ENCODE measurements at places on chromosomes 3 and 15.
A peak's percentile ranks its signal among the peaks of the same experiment; 100 is the strongest.

- DNase-seq = peak; percentile 26
Observed at GRCh38 chr3:154250291-154250690, 74.0 kb downstream of the DHX36 start.

GRCh38 chr3:51538115-51538458 lies 432 bp upstream of the RAD54L2 start:
- no peak for DNase-seq

DNA sequence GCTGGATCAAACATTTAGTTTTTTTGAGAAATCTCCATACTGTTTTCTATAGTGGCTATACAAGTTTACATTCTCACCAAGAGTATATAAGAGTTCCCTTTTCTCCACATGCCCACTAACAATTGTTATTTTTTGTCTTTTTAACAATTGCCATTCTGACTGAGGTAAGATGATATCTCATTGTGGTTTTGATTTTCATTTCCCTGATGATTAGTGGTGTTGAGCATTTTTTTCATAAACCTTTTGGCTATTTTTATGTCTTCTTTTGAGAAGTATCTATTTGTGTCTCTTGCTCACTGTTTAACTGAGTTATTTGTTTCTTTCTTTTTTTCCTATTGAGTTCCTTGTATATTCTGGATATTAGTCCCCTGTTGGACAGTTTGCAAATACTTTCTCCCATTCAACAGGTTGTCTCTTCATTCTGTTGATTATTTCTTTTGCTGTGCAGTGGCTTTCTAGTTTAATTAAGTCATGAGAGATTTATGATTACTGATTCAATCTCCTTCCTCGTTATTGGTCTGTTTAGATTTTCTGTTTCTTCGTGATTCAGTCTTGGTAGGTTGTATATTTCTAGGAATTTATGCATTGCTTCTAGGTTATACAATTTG lies 6.7 kb upstream of the RNF13 start:
- DNase-seq = no peak

DNA sequence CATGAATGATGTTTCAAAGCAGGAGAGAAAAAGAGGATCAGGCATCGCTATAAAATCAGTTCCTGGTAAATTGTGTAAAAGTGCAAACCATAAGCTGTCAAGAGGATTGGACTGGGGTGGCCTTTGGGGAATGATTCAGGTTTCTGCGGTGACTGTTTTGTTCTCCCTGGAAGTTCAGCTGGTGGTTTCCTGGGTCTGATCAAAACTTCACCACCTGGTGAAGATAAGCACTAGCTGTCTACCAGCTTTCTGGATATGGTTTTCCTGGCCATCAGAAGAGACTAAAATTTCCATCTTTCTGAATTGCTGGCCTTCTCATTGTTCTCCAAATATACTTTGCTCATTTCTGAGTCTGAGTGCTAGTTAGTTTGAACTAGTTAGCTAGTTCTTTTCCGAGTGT lies 2.7 kb upstream of the NANOGP8 start:
- DNase-seq = no peak

- DNase-seq = no peak
Observed at GRCh38 chr15:66409565-66410108, 22.9 kb downstream of the MAP2K1 start.

GRCh38 chr3:107117922-107118536 lies 259.2 kb upstream of the CCDC54 start:
- no peak for DNase-seq

- DNase-seq = peak; percentile 73
Observed at GRCh38 chr3:13223574-13224237, 150.5 kb upstream of the IQSEC1 start.

- no peak for DNase-seq
Observed at GRCh38 chr3:197519801-197520211, 36.0 kb downstream of the BDH1 start.

DNA sequence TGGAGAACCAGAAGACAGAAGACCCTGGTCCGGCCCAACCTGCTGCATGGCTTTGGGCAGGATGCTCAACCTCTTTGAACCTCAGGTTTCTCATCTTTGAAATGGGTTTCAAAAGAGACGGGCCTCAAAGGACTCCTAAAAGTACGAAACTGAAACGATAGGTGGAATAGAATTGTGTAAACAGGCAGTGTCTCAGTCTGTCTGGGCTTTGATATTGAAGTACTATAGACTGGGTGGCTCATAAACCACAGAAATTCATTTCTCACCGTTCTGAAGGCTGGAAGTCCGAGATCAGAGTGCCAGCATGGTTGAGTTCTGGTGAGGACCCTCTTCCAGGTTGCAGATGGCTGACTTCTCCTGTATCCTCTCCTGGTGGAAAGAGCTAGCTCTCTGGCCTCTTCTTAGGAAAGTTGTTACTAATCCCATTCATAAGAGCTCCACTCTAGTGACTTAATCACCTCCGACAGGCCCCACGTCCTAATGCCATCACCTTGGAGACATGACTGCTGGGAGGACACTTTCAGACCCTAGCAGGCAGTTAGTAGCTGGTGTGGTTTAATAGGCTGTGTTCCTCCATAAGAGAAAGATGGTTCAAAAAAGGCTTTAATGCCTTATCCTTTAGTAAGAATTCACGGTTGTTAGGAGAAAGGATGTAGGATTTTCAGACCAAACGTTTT lies 35.7 kb downstream of the SSUH2 start:
- DNase-seq = no peak

DNA sequence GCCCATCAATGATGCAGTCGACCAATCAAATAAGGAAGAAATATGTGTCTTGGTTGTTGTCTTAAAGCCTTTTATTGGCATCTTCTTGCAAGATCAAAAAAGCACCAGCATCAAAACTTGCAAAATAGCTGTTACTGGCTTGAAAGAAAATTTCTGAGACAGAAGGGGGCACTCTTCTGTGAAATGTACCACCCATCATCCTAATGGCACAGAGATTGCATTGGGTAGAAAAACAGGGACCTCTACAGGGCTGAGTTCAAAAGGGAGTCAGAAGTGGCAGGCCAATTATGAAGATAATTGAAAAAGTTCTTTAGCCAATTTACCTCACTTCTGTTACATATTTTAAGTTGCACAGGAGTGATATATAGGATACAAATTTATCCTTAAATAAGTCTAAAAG lies 122.3 kb upstream of the GPR149 start:
- no peak for DNase-seq

DNA sequence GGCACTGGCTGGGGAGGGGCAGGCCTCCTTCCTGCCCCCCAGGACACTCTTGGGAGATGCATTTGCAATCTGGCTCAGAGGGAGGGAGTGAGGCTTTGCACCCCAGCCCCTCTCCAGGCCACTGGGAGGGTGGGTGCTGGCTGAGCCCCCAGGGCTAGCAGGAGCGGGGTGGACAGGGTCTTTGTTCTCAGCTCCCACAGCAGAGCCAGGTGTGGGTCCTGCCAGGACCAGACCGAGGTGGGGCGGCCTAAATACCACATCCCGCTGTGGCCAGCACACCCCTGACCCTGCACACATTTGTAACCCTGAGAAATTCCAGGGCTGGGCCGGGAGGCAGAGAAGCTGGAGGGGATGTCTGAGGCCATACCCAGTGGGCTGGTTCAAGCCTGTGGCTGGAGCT lies 41.0 kb downstream of the STARD5 start:
- no peak for DNase-seq

- no peak for DNase-seq
Observed at GRCh38 chr3:172751175-172751704, 714 bp downstream of the ECT2 start.

- DNase-seq = no peak
Observed at GRCh38 chr3:142105991-142106390, 43.4 kb downstream of the TFDP2 start.

GRCh38 chr15:68413363-68414205 lies 18.4 kb downstream of the ITGA11 start:
- DNase-seq = peak; percentile 61

DNA sequence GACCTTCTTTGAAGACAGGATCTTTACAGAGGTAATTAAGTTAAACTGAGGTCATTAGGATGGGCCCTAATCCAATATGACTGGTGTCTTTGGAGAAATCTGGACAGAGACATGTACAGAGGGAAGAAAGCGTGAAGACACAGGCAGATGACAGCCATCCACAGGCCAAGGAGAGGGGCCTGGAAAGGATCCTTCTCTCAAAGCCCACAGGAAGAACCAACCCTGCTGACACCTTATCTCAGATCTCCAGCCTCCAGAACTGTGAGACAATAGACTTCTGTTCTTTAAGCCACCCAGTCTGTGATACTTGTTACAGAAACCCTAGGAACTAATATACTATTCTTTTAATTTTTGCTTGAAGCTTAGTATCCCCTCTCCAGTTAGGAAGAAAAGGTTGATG lies 74.2 kb downstream of the WDR76 start:
- no peak for DNase-seq

DNA sequence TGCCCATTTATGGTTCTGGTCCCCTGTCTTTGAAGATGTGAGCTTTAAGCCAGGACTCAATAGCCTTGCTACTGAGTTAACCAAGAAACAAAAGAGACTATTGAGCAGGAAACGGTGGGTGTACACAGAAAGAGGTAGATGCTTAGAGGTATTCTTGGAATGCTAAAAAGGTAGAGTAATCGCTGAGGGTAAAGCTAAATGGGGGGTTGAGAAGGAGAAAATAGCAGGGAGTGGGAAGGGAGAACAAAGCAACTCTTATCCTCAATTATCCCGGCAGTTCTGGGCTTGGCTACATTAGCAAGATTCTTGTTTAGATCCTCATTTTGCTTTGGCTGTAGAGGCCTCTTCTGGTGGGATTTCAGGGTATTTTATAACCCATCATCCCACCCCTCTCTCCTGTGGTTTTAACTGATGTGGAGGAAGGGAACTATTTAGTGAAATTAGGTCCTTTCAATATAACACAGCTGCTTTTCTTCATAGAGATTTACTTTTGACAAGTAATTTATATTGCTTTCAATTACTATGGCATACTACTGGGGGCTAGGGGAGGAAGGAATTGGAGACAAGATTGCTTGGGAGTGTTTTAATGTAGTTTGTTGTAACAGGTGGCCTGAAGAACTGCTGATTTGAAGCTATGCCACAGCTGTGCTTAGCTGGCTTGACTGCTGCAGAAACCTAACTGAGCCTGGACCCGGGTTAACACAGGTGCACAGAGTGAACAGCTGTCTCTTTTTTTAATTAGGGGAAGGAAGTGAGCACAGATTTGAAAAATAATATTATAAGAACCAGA lies 234.3 kb upstream of the CCDC54 start:
- DNase-seq = no peak

- no peak for DNase-seq
Observed at GRCh38 chr3:143158014-143158988, 38.7 kb downstream of the CHST2 start.

DNA sequence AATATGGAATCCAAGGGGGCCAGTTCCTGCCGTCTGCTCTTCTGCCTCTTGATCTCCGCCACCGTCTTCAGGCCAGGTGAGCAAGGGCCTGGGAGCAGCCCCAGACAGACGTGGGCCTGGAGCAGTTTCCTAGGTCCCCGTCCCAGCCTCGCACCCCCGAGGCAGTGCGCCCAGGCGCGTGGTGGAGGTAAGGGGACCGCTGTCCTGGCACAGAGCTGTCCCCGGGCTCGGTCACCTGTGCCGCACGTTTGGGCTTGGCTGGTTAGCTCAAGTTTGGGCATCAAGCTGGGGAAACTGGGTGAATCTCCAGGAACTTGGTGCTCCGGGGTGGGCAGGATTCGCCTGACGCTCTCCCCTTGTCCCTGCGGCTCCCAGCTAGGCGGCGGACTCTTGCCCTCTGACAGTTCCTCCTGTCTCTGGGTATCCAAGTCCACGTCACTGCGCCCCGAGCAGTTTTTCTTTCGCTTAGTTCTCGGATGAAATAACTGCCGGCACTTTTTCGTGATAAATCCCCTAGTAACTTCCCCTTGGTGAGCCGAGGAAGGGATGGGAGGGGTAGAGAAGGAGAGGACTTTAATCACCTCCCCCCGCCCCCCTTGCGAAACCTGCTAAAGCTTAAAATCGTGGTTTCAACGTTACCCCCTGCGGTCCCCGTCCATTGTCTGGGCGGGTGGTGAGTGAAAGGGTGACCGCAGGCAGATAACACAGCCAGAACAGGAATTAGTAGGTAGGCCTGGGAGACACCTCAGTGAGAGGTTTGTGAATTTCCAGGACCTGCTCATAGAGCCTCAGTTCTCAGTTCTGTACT lies 901 bp downstream of the ALCAM start:
- peak; percentile 63 for DNase-seq

DNA sequence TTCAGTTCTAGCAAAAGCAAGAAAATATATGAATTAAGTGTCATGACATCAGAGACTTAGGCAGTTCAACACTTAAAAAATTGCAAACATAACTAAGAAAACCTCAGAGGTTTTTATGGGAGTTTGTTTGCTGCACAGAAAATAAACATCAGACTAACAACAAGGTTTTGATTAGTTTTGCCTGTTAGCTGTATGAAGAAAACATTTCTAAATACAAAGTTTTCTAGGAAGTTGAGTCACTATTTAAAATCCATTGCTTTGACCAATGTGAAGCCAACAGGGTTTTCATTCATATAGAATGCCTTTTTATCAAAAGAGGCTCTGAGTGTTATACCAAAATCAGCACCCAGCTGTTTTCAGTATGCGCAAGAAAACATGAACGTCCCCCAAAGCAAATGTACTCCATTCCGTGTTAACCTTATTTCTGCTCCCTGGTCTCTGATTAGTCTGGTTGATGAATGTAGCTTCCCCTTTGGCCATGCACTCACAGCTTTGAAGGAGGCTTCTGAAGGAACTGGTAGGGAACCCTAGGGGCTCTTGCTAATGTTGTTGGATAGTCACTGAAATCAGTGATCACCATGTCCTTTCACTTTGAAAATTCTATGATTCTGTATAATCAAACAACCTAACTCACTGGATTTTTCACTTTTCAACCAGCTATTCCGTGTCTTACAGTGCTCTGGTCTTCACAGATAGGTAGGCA lies 89.6 kb upstream of the TSEN2 start:
- no peak for DNase-seq

- no peak for DNase-seq
Observed at GRCh38 chr3:127428344-127428997, 140.6 kb upstream of the PRR20G start.

GRCh38 chr3:9077029-9077428 lies 113.8 kb upstream of the RAD18 start:
- DNase-seq = no peak

GRCh38 chr15:52343831-52344230 lies 48.2 kb upstream of the MYO5C start:
- DNase-seq = no peak

- DNase-seq = no peak
Observed at GRCh38 chr15:68833700-68834331, 13.1 kb upstream of the ANP32A start.

- DNase-seq = no peak
Observed at GRCh38 chr15:32884146-32884545, 166.3 kb downstream of the GREM1 start.

GRCh38 chr3:164658125-164658524 lies 420.2 kb downstream of the SI start:
- DNase-seq = no peak

DNA sequence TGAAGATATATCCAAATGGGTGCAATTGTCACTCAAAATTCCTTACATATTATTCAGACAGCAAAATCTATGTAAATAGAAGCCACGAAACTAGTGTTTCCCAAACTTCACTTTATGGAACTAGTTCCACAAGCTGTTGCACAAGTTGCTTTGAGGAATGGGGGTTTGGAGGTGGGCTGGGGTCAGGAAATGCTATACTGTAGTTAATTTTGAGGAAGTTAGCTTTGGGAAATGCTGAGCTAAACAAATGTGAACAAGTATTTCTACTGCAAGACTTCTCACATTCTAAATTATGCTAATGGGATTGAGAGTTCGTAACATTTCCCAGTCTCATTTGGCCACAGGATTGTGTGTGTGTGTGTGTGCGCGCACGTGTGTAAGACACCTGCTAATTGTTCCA lies 28.7 kb upstream of the SAMMSON start:
- no peak for DNase-seq

All from left ventricle myocardium superior (tissue), 1 donor.